ENCODE measurements at places on chromosomes 2 and 18.

DNA sequence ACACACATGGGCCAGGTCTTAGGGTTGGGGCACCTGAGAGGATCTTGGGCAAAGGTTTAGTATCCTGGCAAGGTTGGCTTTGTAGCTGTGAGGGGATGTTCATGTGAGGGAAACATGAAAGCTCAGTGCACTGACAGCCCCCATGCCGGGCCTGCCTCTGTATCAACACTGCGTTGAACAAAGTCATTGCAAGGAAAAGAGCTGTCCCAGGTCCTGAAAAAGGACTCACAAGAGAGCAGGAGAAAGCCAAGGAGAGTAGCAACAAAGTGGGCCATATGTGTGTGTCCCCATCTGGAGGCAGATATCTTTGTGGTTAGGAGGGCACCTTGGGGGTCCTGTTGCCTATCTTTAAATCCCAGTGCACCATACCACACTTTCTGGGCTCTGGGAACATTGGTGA is 237.8 kb upstream of the THSD7B start:
- peak; percentile 66 for DNase-seq

- DNase-seq: peak; percentile 71
Measured at GRCh38 chr2:134411828-134412638, 158.2 kb downstream of the MGAT5 start.

DNA sequence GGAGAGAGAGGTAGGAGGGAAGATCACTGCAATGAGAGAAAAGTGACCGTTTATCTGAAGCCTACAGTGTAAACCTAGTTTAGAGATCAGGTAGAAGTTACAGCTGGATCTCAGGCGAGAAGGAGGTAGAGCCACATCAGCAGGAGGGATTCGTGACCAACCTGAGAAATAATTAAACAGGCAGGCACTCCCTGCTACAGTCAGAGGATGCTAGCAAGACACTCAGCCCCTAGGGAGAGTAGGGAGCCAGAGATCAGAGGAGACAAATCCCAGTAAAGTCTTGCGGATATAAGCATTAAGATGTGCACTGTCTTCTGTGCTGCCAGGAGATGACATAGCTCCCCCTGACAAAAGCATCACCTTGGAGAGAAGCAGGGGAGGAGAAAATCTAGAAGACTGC is 629.1 kb upstream of the SLC39A10 start:
- DNase-seq: peak; percentile 18

DNA sequence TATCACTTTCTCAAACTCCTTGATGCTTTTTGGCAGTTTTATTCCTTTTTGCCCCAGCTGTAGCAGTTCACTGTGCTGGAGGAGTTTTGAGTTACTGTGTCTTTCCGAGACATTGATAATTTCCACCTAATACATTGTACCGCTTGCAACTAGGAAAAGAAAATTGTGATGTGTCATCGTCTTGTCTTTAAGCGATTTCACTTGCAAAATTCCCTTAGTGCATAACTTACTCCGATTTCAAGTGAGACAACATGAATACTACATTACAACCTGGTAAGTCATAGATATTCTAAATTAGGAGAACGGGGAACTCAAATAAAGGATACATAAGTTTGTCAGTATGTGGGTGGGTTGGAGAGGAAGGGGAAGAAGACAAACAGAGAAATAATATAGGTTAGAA is 340.5 kb upstream of the KYNU start:
- DNase-seq: no peak

DNA sequence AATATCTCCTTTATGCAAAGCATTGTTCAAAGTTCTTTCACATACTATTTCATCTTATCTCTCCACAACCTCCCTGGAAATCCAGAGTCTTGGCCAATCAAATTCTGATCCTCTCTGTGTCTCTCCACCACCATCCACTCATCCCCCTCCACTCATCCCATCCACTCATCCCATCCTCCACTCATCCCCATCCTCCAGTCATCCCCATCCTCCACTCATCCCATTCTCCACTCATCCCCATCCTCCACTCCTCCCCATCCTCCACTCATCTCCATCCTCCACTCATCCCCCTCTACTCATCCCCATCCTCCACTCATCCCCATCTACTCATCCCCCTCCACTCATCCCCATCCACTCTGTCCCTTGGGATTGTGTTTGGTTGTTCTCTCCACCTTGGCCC is 101.1 kb downstream of the BCL2 start:
- no peak for DNase-seq

- DNase-seq: no peak
Measured at GRCh38 chr18:54086863-54087262, 137.6 kb downstream of the MBD2 start.

GRCh38 chr2:104563398-104563996 is 290.4 kb upstream of the POU3F3 start:
- DNase-seq: no peak

DNA sequence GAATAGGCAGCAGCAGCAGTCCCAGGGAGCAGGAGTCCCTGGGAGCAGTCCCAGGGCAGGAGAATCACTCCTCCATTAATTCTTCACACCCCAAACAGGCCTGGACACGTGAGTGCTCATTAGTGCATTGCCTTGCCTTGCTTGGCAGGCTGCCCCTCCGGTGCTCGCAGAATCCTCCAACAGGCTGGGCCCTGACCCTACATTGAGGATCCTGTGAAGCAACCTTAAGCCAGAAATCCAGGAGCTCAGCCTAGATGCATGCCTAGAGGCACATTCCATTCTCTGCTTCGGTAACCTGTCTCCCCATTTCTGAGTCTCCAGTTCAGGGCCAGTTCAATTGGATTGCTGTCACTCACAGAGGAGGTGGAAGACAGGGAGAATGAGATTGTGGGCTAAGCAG is 97.4 kb upstream of the LRATD1 start:
- DNase-seq: no peak

GRCh38 chr2:167491788-167492187 is 603.5 kb downstream of the XIRP2 start:
- no peak for DNase-seq

- DNase-seq: no peak
Measured at GRCh38 chr2:222054813-222055212, 244.0 kb downstream of the PAX3 start.

DNA sequence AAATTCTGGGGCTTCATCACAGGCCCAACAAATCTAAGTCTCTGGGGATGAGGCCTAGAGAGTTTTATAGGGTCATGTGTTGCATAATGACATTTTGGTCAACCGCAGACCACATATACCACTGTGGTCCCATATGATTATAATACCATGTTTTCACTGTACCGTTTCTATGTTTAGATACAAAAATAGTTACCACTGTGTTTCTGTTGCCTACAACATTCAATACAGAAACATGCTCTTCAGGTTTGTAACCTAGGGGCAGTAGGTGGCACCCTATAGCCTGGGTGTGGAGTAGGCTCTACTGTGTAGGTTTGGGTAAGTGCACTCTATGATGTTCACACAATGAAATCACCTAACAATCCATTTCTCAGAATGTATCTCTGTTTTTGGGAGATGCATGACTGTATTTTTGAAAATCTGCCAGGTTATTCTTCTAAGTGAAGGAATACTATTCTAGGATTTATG is 485.2 kb downstream of the PTPRM start:
- DNase-seq: no peak

- no peak for DNase-seq
Measured at GRCh38 chr2:227908266-227909054, 37.0 kb downstream of the DAW1 start.

GRCh38 chr2:236120829-236121228 is 47.4 kb downstream of the GBX2 start:
- no peak for DNase-seq

- DNase-seq: no peak
Measured at GRCh38 chr2:96315400-96316071, 9.6 kb upstream of the ITPRIPL1 start.

DNA sequence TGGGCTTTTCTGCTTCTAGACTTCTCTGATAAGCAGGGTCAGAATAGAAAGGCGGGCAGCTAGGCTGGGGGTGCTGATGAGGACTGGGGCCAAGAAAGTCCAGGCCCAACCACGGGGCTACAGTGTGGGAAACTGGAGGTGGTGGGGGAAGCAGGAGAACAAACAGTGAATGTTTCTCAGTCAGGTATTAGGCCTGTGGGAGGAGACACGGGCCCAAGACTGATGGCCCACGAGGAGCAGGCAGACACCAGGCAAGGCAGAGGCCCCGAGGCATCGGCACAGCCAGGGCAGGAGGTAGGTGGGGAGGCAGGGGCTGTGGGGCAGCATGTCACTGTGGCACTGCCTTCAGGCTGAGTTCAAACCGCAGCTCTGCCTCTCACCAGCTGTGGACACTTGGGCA is 40.7 kb downstream of the KCNIP3 start:
- no peak for DNase-seq

GRCh38 chr2:203238292-203238703 is 520 bp upstream of the CYP20A1 start:
- no peak for DNase-seq

- DNase-seq: peak; percentile 38
Measured at GRCh38 chr18:32879497-32879896, 106.7 kb upstream of the KLHL14 start.

- no peak for DNase-seq
Measured at GRCh38 chr2:202270487-202270886, 4.9 kb downstream of the NOP58 start.

- DNase-seq: no peak
Measured at GRCh38 chr2:6800553-6800952, 65.2 kb downstream of the CMPK2 start.

DNA sequence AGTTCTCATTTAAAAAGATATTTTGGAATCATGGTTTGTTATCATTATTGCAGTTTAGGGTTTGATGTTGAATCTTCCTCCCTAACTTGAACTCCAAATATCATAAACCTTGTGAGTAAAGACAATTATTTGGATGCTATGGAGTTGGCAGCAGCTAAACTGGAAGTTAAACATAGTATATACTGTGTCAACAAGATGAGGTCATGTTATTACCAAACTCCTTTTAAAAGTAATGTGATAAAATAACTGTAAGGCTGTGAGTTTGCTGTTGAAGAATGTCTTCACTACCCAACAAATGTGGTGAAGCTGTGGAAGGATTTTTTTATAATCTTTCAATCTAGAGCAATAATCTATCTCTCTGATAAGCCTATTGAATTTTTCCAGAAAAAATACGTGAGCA is 16.0 kb downstream of the DNAH6 start:
- DNase-seq: no peak

- no peak for DNase-seq
Measured at GRCh38 chr2:115248066-115248465, 805.6 kb downstream of the DPP10 start.

- DNase-seq: no peak
Measured at GRCh38 chr18:7146067-7146466, 28.5 kb upstream of the LAMA1 start.

- no peak for DNase-seq
Measured at GRCh38 chr18:10705786-10706185, 180.0 kb downstream of the NAPG start.

DNA sequence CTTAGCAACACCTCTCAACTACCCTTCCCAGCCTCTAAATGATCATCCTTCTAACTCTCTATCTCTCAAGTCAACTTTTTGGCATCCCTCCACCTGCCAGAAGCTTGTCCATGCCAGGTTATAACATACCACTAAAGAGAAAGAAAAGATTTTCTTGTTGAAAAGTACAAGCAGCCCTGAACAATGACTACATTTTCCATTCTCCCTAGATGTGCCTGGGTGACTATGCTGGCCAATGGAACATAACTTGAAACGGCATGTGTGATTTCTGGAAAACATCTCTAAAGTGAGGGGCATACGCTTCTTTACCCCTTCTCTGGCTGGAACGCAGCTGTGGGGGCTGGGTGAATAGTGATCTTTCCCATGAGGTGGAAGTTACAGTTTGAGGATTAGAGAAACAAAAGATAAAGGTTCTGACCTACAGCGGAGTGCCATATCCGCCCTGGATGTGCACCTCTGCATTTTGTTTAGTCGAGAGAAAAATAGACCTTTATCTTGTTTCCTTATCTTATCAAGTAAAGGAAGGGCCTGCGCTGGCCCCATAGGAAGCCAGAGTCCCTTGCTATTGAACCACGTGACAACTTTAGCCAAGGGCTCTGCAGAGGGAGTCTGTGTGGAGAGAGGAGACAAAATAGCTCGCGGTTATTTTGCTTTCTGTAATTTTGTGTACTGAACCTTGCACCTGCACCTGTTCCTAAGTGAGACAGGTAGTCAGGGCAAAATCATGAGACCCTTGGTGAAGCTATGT is 436.8 kb downstream of the TGIF1 start:
- DNase-seq: no peak

DNA sequence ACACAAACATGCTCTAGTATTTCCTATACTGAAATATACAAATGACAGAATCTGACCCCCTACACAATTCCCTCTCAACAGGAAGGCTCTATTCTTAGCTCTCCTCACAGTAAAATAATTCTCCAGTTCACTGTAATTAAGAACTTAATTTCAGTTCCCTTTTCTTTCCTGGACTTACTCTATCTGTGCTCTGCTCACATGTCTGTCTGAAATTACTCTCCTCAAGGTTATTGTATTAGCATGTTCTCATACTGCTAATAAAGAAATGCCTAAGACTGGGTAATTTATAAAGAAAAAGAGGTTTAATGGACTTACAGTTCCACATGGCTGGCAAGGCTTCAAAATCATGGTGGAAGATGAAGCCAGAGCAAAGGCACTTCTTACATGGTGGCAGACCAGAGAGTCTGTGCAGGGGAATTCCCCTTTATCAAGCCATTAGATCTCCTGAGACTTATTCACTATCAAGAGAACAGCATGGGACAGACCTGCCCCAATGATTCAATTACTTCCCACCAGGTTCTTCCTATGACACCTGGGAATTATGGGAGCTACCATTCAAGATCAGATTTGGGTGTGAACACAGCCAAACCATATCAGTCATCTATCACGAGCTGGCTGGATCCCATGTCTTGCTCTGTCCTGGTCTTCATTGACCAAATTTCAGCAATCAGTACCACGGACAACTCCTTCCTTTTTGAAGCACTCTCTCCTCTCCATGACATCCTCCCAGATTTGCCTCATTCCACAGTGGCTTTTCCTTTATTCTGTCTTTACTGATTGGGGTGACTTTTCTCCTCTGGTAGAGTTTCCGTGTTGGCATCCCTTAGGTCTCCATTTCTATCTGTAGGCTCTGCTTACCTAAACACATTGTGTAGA is 110.9 kb downstream of the GALR1 start:
- no peak for DNase-seq

DNA sequence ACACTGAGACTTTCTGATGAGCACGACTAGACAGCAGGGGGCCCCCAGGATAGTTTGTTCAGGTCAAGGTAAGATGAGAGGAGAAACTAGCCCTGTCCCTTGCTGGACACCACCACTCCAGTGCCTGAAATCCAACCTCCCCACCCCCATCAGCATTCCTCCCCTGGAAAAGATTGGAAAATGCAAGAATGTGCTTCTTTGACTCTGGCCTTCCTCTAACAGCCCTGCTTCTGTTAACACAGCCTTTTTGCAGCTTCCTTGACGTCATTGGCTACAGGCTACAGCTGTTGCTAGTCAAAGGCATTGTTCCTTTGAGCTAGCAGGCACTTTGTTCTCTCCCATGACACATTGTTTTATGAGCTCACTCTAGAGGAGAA is 20.1 kb upstream of the LTBP1 start:
- peak; percentile 38 for DNase-seq

DNA sequence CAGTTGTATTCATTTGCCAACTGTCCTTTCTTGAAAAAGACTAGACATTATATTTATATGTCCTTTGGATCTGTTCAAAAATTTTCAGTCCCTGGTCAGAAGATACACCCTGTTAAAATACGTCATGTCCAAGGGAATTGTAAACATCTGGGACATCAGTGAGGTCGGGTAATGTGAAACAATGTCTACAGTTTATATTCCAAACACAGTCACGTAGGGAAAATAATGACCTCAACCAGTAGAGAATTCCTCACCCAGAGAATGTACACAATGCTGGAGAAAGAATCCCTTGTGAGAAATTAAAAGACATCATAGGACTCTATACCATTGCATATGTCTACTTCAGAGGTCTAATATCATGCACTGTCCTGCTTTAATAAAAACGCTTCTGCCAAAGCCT is 888.0 kb upstream of the CHAC2 start:
- no peak for DNase-seq

All from iPS-NIHi11 (cell line).